CD4-positive, alpha-beta T cell treated with Interleukin-2 at 100 ng/mL for 4 hours (primary cell): ENCODE measurements at places on chromosomes 1 and 21.

DNA sequence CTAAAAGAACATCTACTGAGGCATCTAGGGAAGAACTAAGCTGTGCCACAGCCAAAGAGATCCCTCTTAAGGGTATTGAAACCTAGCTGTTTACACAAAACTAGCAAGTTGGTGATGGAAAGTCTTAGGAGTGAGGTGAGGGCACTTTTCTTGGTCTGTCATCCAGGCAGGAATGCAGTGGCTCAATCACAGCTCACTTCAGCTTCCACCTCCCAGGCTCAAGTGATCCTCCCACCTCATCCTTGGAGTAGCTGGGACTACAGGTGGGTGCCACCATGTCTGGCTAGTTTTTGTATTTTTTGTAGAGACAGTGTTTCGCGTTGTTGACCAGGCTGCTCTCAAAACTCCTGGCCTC, 2.4 kb downstream of the PLEKHO1 start:
- DNase-seq: no peak

GRCh38 chr1:31387612-31388011, 14.7 kb upstream of the FABP3 start:
- DNase-seq: no peak

DNA sequence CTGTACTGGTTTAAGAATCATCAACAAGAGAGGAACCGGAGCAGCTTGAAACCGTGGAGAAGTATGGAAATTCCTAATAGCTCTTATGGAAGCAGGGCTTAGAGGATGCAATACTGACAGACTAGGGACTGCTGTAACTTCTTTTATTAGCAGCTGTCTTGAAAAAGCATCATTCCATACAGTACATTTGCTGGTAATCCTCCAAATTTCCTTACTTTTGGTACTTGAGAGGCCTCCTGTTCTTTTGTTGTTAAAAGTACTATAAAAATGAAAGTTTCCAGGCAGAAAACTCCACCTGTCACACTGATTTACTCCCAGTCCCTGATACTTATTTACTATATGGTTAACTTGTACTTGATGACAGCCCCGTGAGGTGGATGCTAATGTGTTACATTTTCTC, 7.7 kb downstream of the OMA1 start:
- DNase-seq: no peak

GRCh38 chr1:206604861-206605260, 7.4 kb downstream of the EIF2D start:
- no peak for DNase-seq

GRCh38 chr1:20666804-20667203, 5.6 kb upstream of the DDOST start:
- DNase-seq: no peak

DNA sequence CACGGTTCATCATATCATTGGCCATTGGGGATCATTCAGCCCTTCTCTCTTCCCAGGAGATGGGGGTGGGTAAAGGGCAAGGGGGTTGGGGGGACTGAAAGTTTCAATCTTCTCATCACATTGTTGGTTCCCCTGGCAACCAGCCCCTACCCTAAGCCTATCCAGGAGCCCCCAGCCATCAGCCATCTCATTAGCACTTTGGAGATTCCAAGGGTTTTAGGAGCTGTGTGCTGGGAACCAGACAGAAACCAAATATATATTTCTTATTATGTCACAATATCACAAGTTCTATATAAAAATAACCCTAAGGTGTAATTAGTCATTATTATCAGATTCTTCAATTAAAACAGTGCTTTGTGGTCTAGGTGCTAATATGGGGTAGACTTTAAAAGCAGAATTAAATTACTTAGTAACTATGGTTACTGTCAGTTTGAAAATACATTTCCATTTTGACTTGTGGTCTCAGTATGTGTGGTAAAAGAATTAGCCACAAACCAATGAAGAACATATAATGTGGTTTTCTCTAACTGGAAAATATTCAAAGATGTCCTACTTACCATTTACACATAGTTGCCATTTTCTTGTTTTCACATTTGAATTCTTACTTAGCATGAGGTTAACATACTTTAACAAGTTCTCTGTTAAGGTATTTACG, 28.1 kb downstream of the IL23R start:
- DNase-seq: peak; percentile 69

GRCh38 chr21:25759573-25759972, 24.8 kb downstream of the GABPA start:
- DNase-seq: no peak

GRCh38 chr1:160024195-160024905, 7.4 kb downstream of the PIGM start:
- DNase-seq: no peak

GRCh38 chr1:59514061-59514909, 217.4 kb downstream of the FGGY start:
- DNase-seq: no peak

DNA sequence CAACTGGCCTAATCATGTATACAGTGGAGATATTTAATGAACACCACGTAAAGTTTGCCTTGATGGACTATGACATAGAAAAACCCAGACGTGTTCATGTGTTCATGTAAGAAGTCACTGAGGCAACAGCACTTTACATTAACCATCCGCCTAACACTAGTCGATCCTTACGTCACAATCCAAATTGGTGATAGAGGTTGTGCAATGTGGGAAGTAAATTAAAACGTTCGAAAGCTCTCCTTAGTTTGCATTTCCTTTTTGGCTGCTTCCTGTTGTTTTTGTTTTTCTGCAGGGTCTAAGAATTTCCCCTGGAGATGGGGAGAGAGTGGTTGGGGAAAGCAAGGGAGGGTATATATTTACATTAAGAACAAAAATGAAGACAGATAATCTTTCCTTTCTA, 587.5 kb upstream of the ADGRL2 start:
- DNase-seq: no peak

DNA sequence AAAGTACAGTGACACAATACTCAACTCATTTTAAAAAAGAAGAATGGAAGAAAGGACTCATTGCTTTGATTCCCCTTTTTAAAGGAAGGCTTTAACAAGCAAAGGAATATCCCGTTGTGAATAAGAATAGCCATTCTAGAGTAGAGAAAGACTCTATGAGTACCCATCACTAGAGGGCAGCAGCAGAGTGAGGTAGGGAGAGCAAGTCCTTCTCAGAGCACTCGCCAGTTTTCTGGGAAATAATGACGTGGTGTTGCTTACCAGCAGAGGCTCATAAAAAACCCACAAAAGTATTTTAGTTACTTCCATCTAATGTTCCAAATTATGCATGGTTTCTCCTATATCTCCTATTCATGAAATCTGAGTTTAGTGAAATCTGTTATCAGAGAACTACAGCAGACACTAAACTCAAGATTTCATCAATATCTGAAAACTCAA, 74.6 kb downstream of the USP24 start:
- peak; percentile 88 for DNase-seq

DNA sequence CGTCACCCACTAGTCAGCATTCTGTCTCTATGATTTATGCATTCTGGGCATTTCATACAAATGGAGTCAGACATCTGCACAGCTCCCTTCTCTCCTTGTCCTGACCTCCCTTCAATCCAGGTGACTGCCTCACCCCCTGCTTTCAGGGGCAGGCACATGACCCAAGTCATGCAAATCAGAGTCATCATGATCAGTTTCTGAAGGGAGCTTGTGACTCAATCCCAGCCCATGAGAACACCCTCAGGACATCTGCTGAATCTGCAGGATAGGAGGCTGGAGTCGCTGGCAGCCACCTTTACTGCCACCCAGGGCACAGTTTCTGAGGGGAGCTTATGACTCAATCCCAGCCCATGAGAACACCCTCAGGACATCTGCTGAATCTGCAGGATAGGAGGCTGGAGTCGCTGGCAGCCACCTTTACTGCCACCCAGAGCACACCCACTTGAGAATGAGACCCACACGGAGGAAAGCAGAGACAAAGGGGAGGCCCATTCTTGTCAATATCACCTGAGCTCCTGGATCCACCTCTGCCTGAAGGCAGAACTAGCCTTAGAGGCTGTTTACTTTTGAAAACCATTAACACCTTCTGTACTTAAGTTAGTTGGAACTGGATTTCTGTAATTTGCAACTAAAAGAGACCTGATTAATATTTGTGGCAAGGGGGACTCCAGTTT, 62.3 kb upstream of the SLC25A33 start:
- no peak for DNase-seq

- DNase-seq: no peak
Observed at GRCh38 chr1:166484471-166484870, 317.7 kb upstream of the FAM78B start.

DNA sequence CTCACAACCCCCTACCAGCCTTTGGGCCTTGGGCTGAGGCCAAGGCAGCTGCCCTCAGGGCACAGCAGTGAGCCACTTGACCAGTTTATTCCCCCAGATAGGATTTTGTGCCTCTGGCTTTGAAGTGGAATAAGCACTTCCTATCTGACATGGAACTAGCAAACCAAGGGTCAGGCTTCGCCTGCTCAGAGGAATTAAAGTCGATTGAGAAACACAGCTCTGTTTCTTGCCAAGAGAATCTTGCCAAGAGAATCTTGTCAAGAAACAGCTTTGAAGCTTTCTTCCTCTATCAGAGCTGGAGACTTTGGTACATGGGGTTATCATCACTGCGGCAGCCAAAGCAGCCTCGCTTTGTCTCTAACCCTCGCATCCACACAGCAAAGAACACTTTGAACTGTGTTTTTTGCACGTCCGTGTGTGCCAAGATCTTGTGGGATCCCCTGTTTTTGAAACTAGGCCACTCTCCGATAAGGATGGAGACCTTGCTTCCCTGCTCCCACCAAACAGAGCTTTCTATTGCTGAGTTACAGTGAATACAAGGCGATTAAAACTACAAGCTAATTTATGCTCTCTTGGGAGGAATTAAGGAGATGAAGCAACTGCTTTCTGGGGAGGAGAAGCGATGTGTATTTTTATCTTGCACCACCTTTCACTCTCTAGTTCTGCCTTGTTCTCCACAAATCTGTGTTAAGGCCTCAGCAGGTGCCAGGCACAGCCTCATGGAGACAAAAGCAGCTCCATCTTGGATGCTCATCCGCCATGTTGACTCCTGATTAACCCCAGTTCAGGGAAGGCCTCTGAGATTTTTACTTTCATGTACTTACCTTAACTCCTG, 67.3 kb downstream of the RHOU start:
- DNase-seq: no peak

GRCh38 chr1:91844862-91845528, 41.0 kb downstream of the TGFBR3 start:
- no peak for DNase-seq

DNA sequence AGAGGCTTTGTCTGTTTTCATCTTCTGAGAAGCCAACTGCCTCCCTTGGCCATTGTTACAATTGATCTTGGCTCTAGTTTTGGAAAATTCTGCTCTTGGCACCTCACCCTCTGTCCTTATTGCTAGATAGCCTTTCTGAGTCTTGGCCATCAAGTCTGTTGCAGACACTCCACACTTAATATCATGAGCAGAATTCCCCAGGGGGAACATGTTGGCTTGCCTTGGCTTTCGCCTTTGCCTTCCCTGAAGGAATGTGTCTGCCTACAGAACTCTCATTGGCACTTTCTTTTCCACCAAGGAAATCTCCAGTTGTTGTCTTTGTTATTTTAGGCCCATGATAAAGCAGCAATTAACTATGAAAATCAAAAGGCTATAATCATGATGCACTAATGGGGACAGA, 42.7 kb upstream of the LDLRAP1 start:
- no peak for DNase-seq

GRCh38 chr1:60978421-60979357, 103.7 kb upstream of the NFIA start:
- DNase-seq: peak; percentile 13

GRCh38 chr1:93753791-93754763, 72.4 kb upstream of the BCAR3 start:
- DNase-seq: no peak

- DNase-seq: no peak
Observed at GRCh38 chr1:53678507-53678906, 60.5 kb downstream of the GLIS1 start.

- DNase-seq: no peak
Observed at GRCh38 chr1:116712510-116712909, 41.7 kb upstream of the CD2 start.

DNA sequence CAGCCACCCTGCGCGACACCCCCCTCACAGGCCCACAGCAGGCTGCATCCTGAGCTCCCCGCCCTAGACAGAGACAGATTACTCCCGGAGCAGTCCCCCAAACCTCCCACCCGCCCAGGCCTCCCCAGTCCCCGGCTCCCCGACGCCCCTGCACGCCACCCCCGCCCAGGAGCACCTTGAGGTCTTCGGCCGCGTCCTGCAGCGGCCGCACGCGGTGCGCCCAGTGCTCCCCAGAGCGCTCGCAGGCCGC, 731 bp downstream of the TRIM11 start:
- no peak for DNase-seq

GRCh38 chr1:145858901-145859490, at the start of gene PIAS3:
TSS of gene PIAS3 (minus strand) at chr1:145859081. CDS start at chr1:145858990, 91 bp downstream.
- peak; percentile 82 for DNase-seq

- DNase-seq: no peak
Observed at GRCh38 chr1:29581256-29581655, 344.9 kb downstream of the PTPRU start.

DNA sequence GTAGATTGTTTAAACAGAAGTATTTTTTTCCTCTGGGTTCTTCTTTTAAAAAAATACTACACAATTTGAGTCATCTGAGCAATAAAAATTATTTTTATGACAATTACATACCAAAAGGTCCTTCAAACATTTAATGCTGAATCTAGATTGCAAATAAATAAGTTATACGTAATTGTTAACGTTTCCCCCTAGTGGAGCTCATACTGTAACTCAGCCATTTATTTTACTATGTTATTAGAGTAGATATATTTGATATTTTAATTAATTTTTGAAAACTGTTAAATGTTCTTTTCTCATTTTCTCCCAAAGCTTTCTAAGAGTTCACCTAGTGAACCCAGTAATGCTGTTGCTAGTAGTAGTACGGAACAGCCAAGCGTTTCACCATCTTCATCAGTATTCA, 33.5 kb downstream of the ZMYM1 start:
- no peak for DNase-seq

GRCh38 chr1:197773856-197774255, 1.4 kb downstream of the DENND1B start:
- DNase-seq: no peak

DNA sequence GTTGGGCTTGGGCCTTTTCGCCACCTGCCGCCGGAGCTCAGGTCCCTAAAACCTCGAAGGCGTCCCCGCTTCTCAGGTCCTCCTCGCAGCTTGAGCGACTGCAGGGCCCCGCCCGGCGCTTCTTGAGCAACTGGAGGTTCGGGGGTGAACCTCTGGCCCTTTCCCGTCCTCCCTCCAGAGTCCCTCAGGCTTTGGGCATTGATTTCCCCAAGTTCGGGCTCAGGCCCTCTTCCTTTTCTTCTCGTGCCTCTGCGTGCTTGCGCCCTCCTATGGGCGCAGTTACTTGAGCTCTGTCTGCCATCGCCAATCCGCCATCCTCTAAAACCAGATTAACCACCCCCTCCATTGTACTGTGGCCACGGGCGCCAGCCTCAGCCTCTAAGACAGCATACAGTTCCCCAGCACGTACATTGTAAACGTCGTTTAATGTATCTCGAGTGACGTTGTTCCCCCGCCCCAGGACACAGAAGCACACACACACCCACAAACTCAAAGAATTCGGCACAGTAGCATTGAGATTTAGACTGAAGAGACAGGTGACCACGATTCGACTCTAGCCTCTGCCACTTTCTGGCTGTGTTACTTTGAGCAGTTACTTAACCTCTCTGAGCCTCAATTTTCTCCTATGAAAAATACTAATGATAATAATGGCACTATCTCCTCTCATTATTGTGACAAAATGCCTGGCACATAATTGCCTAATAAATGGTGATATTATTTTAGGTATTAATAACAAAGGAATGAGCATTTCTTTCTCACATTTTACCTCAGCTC, 22.6 kb downstream of the BTG2 start:
- DNase-seq: peak; percentile 78

- no peak for DNase-seq
Observed at GRCh38 chr1:167764458-167765330, 42.9 kb downstream of the MPZL1 start.

- no peak for DNase-seq
Observed at GRCh38 chr1:182909578-182909977, 43.4 kb downstream of the SHCBP1L start.
